Stimulated activated CD8-positive, alpha-beta memory T cell treated with anti-CD3 and anti-CD28 coated beads, Interleukin-7, amount 100 ng/mL, for 1 hour (primary cell): ENCODE measurements at places on chromosomes 13 and 19.

GRCh38 chr19:30781047-30781446 lies 408.9 kb downstream of the ZNF536 start:
- no peak for DNase-seq

- DNase-seq = no peak
These were observed 7.0 kb upstream of the HSPH1 start for GRCh38 chr13:31168736-31169135.

DNA sequence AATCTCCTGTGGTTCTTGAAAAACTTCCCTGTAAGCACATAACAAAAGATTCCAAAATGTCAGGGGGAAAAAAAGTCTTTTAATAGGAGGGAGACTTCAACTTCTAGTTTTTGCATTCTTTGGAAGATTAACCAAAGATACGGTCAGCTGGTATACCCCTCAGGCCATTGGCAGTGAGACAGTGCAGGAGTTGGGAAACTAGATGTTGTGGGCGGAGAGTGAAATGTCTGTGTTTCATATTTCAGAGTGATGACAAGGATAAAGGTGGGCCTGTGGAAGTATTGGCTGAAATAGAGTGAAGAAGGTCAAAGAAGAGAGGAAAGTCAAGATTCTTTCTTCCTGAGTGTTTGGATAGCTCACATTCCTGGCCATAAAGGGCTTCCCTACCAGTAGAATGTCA lies 40.8 kb downstream of the CYP2B6 start:
- no peak for DNase-seq

DNA sequence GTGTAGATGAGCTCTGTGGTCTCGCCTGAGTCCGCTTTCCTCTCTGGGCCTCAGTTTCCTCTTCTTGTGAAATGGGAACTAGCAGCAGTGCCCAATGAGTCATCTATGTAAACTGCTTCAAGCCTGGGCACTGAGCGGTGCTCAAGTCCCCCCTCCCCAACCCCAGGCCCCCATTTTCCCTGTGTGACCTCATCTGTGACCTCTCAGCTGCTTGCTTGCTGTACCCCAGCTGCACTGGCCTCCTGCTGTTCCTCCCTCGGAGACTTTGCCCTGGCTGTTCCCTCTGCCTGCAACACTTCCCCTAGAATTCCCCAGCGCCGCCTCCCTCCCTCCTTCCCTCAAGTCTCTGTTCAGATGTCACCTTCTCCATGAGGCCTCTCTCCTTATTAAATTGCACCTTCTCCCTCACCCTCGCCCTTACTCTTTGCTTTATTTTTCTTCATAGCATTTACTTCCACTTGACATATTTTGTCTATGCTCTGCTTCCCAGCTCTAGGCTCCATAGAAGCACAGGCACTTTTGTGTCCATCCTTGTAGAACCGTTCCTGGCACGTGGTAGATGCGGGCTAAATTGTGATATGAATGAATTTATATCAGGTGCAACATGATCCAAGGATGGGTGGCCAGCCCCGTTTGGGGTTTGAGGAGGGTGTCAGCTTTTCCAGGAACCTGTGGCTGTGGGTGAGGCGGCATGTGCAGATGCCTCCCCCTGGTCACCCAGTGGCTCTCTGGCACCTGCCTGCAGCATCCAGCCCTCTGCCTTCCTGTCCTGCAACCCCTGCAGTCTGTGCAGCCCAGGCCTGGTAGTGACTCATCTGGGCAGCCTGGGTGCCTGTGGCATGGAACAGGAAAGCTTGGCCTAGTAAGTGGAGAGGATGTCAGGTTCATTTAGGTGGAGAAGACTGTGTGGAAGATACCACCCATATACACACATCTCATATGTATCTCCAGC lies 26.3 kb downstream of the SIPA1L3 start:
- DNase-seq = no peak
